ENCODE measurements at places on chromosomes 1 and 21.
A peak's percentile ranks its signal among the peaks of the same experiment; 100 is the strongest.

- DNase-seq: no peak
Measured at GRCh38 chr1:182259229-182259872, 132.2 kb downstream of the GLUL start.

GRCh38 chr1:247748041-247748440 lies at the start of gene OR14A2:
Gene OR14A2, minus strand, starts transcription at chr1:247748141.
- DNase-seq: no peak

DNA sequence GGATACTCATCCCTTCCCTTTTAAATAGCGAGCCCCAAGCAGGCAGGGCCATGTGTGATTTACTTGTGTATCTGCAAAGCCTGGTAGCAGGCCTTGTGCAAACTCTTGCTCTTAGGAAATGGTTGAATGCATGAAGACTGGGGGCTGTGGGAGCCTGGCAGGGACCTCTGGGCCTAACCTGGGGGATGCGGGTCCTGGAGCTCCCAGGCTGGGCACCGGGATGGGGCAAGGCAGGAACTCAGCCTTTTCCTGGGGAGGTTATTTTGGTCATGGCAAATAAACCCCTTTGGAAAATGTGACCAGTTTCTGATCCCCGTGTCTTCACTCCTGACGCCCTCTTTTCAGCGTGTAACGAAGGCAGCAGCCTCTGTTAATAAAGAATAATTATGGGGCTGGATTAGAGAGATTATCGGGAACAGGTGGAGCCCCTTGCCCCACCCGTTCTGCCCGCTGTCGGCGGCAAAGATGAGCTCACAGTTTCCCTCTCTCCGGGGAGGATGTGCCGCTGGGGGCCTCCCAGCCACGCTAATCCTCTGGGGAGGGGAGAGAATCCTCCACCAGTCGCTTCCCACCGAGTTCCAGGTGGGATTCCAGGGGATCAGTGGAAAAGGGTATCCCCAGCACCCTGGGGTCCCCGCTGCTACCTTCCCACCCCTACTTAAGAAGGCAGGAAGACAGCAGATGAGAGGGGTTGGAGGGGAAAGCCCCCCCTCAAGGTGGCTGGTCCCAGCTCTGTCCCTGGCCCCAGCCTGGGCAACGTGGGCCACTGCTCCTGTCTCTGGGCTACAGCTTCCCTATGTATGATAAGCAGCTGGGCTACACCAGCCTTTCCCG lies 69.7 kb upstream of the WNT4 start:
- DNase-seq: no peak

GRCh38 chr1:2610036-2610959 lies 22.5 kb downstream of the MMEL1 start:
- DNase-seq: no peak

GRCh38 chr1:167263819-167264464 lies 43.3 kb downstream of the POU2F1 start:
- no peak for DNase-seq

DNA sequence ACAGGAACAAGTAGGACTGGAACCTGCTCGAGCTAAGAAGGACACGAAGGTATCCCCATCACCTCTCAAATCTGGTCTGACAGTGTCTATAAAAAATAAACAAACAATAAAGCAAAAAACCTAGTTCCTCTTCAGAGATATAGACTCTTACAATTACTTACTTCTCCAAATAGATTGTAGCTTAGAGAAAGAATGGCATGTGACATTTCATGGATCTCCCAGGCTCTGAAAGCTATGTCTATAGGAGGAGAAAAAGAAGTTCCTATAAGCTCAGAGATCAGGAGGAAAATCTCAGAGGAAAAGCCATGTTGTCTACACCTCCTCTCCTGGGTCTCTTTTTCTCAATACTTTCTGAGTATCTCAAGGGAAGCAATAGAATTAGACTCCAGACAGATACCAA lies 12.3 kb upstream of the OR10J5 start:
- no peak for DNase-seq

- no peak for DNase-seq
Measured at GRCh38 chr1:154157520-154158306, 2.8 kb upstream of the NUP210L start.

DNA sequence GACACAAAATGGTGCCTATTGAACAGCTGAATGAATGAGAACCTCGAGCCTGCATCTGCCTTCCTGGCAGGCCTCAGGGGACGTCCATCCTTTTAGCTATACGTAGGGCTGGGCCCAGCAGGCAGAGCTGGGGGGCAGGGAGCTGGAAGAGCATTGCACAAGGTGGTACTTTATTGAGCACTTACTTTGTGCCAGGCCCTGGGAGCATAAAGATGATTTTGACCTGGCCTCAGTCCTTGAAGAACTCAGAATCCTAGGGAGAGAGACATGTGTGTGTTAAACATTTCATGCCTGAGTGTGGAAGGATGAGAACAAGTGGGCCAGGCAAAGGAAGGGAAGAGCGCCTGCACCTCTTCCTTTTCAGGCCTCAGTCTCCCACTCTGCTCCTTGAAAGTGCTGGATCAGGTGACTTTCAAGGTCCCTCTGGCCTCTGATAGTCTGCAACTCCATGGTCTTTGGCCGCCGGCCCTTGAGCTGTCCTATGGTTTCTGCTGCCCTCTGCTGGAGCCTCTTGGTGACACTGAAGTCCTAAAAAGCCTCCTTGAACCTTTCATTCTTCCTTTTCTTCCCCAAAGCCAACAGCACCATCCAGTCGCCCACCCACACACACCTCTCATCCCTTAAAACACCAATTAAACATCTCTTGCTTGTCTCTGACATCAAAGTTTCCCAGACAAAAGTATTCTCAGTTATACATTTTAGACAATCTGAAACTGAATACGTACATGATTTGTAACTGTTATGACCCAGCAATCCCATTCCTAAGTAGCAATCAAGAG lies 3.5 kb upstream of the PEAR1 start:
- DNase-seq: no peak

DNA sequence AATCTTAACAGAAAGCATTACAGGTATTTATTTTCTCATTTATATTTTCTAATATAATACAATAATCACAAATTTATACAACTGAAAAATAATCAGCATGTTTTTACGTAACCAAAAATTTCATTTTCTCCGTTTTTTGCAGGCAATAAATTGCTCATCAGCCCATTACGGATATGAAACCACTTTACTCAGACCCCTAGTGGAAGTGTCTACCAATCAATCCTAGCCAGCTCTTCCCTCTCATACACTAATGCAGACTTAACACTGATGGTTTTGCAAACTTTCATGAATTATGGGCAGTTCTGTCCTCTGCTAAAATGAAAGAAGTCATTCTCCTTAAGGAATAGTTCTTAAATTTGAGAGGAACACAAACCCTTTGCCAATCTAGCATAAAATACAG lies 124.7 kb downstream of the EIF4G3 start:
- DNase-seq: no peak

- DNase-seq: no peak
Measured at GRCh38 chr1:211925016-211925415, 94.5 kb upstream of the LPGAT1 start.

GRCh38 chr1:12597792-12598191 lies 20.2 kb downstream of the DHRS3 start:
- no peak for DNase-seq

DNA sequence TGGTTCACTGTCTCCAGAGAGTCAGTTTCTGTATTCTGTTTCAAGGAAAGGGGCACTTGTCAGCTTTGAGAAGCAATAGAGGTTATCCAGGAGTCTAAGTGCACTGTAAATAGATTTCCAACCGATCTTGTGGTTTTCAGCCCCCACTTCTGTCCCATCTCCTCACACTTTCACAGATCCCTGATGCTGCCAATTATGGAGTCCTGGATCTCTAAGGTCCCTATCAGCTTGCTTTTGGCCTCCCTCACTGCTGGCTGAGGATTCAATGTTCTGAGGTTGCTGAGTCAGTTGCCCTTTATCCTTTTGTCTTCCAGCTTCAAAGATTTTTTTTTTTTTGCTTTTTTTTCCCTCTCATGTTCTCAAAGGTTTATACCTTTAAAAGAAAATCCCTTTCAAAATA lies 98.4 kb downstream of the DIRAS3 start:
- no peak for DNase-seq

GRCh38 chr1:54249819-54250435 lies 50.0 kb downstream of the MRPL37 start:
- DNase-seq: no peak

GRCh38 chr1:72280131-72280530 lies 2.2 kb downstream of the NEGR1 start:
- no peak for DNase-seq

- DNase-seq: no peak
Measured at GRCh38 chr1:67832737-67833601, at the start of gene GNG12. Gene GNG12, minus strand, starts transcription at chr1:67833467. Its CDS starts 125,781 bp downstream, at chr1:67707686.

- DNase-seq: no peak
Measured at GRCh38 chr1:61904354-61904753, 162.1 kb downstream of the PATJ start.

GRCh38 chr1:55322842-55323241 lies 107.7 kb upstream of the USP24 start:
- no peak for DNase-seq

- DNase-seq: no peak
Measured at GRCh38 chr21:17526776-17527175, 13.9 kb downstream of the CXADR start.

- no peak for DNase-seq
Measured at GRCh38 chr1:219374636-219375035, 201.0 kb downstream of the LYPLAL1 start.

DNA sequence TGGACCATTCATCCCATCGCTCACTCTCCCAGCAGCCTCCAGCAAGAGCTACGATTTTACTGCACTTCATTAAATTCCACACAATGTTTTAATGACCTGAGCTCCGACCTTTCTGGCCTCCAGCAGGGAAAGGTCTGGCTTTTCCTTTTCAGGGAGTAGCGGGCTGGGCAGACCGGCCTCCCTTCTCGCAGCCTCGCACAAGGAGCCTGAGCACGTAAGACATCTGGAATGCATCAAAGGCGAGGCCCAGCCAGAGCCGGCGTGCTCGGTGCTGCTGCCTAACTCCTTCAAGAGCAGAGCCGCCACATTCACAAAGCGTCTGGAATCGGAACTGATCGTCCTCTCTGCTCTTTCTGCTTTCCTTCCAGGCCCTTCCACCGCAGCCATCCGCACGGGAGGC lies 32.5 kb upstream of the FHAD1 start:
- DNase-seq: no peak

DNA sequence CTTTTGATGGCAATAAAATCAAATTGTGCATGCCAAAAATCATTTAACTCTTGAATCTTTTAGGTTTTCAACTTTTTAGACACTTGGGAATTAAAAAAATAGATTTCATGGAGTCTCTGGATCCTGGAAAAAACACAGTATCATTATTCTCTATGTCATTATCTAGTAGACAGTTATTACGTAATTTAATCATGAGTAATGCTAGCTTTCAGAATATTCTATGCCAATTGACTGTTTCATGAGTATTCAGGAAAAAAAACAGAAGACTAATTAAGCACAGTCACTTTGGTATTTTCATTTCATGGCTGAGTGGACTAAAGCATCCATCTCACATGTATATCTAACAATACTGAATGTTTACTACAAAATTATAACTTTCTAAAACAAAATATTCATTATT lies 44.0 kb downstream of the ODF2L start:
- no peak for DNase-seq

- no peak for DNase-seq
Measured at GRCh38 chr1:38852780-38853179, 6.8 kb downstream of the RRAGC start.

DNA sequence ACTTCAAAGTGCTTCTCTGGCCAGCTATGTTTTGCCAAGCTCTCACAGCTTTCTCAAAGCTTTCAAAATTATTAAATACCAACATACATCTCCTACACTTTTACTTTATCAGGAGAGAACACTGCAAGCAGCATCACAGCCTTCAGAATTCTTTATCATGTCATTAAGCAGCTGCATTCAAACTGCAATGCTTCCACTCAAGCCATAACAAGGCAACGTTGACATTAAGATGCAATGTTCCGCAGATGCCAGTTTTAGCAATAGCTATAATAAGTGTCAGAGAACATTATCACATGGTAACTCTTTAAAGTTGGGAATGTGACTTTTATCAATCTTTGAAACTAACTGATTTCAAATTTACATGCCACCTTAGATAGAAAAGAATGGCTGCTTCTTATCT lies 91.9 kb downstream of the LRRC53 start:
- no peak for DNase-seq

DNA sequence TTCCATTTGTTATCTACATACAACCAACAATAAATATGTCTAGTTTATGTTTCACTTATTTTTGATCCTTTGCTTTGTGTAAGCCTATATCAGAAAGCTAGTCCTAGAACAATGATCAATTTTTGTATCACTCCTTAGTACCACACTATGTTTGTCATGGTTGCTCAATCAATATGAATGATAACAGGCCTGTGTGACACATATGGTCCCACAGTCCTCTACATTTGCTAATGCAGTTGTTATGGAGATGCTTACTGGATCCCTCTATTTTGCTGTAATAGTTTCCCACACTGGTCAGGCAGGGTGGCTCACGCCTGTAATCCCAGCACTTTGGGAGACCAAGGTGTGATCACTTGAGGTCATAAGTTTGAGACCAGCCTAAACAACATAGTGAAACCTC lies 59.1 kb downstream of the ERO1B start:
- DNase-seq: no peak

GRCh38 chr1:1058921-1059493 lies 15.1 kb downstream of the RNF223 start:
- DNase-seq: peak; percentile 51

DNA sequence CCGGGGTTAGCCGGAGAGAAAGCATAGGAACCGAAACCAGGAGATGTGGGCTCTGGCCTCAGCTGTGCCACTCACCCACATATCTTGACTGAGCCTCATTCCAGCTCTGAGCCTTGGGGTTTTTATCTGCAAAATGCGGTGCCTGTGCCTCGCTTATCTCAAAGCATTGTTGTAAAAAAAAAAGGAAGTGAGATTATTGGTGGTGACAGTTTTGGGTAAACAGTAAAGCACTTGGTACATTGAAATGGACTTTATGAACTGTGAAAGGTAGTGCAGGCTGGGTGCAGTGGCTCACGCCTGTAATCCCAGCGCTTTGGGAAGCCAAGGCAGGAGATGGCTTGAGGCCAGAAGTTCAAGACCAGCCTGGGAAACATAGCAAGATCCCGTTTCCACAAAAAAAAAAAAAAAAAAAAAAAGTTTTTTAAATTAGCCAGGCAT lies 3.8 kb downstream of the PTAFR start:
- DNase-seq: no peak

DNA sequence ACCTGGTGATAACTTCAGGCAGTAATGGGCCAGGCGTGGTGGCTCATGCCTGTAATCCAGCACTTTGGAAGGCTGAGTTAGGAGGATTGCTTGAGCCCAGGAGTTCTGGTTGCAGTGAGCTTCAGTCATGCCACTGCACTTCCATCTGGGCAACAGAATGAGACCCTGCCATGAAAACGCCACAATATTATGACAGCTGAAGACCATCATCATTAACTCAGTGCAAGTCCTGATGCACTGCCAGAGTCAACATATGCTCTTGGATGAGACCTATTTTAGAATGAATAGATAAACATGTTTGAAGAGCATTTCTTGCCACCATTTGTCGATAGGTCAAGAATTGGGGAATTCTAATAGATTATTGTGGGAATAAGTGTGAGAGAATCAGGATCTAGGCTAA lies 26.4 kb downstream of the HENMT1 start:
- DNase-seq: no peak

- DNase-seq: no peak
Measured at GRCh38 chr1:12640237-12640957, 3.5 kb upstream of the AADACL4 start.

All from activated naive CD4-positive, alpha-beta T cell (primary cell).